ENCODE measurements at places on chromosomes 2 and 18.

GRCh38 chr18:51383711-51384110 is 186.2 kb upstream of the MEX3C start:
- DNase-seq: no peak

DNA sequence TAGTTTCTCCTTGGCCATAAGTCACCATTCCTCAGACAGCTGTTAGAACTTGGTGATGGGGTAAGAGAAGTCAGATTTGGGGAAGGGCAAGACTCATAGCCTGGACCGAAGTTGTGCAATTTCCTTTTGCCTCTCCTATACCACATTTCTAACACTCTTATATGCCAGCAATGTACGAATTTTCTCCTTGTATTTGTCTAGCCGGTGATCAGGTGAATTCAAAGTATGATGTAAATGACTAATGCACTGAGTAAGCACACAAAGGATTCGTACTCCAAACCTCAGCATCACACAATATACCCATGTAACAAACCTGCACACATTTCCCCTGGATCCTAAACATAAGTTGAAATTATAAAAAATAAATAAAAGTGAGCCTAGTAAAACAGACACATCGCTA is 1143.5 kb upstream of the CELF4 start:
- DNase-seq: no peak

DNA sequence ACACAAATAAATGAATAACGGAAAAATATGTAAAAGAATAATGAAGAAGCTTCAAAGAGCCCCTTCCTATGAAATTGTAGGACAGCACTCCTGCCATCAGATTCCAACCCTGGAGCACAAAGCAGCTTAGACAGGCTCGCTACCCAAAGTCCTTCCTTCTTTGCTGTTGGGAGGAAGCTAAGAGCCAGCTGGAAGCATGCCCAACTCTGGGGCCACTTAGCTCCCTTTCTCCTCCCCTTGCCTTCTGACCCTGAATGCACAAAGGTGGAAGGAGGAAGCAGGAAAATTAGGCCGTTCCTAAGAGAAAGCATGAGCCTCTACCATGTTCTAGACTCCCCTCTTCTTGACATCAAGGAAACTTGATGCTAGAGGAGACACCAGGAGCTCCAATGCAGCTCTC is 700.8 kb downstream of the RNF144A start:
- DNase-seq: no peak

GRCh38 chr18:46415532-46416252 is 241.3 kb downstream of the LOXHD1 start:
- DNase-seq: no peak

DNA sequence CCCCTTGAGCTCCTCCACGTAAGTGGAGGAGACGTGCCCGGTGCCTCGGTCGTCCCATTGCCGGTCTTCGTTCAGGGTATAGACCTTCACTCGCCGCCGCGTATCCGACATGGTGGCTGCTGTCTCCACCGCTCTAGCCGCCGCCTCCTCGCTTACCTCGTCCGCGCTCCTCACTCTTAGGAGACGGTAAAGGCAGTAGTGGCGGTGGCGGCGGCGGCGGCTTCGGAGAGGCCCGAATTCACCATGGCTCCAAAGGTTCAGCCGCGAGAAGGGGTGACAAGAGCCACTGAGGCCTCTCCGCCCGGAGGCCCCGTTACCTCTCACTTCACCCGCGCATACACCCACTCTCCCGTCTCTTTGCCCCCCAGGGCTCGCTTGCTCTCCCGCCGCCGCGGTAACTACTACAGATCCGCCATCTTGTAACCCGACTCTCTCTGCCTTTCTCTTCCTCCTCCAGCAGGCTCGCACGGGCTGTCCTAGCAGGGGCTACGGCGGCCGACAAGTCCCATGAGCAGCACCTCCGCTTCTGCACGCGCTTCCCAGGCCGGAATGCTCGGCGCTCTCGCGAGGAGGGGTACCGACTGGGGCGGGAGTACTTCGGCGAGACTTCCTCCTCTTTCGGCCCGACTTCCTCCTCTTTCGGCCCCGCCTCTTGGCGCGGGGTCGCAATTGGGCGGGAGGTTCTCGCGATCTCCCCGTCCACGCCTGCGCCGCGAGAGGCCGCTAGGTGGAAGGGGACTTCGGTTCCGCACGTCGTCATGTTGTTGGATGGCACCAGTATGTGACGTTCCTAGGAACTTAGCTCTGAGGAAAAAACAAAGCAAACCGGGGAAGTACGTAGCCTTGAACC is at the start of gene PPP4R3B:
TSS of gene PPP4R3B (minus strand) at position 448 of the 850 bp plus-strand sequence. CDS start at position 111, 337 bp downstream.
- DNase-seq: peak; percentile 100

DNA sequence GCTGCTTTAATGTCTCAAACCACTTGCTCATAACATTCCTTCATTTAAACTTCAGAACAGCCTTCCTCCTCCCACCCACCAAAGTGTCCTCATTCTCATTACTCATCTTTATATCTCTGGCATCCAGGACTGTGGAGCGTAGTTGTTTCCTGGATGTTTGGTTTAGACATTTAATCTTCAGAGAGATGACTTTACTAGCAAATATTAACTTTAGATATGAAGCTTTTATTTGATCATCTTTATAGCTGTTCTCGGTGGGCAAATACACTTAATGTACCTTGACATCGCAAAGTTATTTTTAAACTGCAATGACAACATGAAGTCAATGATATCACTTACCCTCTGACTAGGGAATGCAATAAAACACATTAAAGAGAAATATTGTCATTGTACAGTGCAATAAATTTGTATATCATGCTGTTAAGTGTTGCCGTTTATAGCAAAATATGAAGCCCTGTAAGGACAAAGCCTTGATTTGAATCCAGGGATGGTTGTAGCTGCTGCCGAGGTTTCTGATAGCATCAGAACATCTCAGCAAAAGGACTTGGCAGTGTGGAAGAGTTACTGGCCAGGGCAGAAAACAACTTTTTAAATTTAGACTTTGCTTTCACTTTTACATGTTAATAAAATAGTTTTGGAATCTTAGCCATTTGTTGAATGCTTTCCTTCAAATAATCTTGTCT is 4.6 kb upstream of the LAMA3 start:
- no peak for DNase-seq

DNA sequence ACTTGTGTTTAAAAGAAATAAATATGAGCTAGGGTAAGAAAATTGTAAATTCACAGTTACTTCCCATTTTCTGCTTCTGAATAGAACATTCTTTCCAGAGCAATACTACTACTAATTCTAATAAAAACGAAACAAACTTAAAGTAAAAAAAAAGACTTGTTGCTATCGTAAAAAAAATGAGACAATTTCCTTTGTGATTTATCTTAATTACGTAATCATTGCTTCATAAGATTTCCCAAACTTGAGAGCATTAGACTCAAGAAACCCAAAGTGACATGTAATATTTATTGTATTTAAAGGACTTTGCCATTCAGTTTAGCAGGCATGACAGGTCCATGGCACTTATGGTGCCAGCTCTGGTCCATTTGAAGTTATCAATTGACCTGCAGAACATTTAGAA is 153.8 kb downstream of the AQP4 start:
- DNase-seq: no peak

DNA sequence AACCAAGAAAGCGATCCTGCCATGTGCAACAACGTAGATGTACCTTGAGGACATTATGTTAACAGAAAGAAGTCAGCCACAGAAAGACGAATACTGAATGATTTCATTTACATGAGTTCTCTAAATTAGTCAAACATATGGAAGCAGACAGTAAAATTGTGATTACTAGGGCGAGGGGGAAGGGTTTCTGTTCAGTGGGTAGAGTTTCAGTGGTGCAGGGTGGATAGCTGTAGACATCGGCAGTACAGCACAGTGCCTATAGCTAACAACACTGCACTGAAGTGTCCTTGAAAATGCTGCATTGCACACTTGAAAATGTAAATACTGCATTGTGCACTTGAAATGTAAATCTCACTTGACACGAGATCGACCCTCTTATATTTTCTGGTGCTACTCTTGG is 275.3 kb downstream of the GALR1 start:
- DNase-seq: no peak

- no peak for DNase-seq
These were observed 110.6 kb upstream of the LMAN1 start for GRCh38 chr18:59469463-59470180.

- DNase-seq: peak; percentile 40
These were observed 13.6 kb upstream of the THADA start for GRCh38 chr2:43609290-43609918.

GRCh38 chr2:131417886-131418285 is 53.9 kb upstream of the RAB6D start:
- no peak for DNase-seq

DNA sequence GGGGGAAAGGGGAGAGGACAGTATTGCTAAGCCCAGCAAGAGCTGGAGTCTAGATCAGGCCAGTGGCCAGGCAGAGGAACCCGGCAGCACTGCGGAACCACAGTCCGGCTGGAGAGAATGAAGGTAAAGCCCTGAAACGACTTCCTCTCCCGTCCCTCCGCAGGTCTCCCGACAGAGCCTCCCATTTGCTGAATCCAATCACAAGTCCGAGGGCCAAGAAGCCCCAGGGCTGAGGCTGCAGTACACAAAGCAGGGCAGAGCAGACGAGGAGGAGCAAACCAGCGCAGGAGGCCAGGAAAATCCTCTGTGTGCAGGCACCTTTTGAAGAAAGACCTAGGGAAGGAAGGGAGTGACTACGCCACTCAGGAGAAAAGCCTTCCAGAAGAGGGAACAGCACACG is 104.4 kb downstream of the OSBPL1A start:
- DNase-seq: no peak

GRCh38 chr2:147250652-147251356 is 594.0 kb upstream of the ACVR2A start:
- DNase-seq: no peak

- no peak for DNase-seq
These were observed 14.9 kb upstream of the ITPRID2 start for GRCh38 chr2:181876614-181877063.

- DNase-seq: no peak
These were observed 83.2 kb downstream of the TCF4 start for GRCh38 chr18:55504808-55505207.

DNA sequence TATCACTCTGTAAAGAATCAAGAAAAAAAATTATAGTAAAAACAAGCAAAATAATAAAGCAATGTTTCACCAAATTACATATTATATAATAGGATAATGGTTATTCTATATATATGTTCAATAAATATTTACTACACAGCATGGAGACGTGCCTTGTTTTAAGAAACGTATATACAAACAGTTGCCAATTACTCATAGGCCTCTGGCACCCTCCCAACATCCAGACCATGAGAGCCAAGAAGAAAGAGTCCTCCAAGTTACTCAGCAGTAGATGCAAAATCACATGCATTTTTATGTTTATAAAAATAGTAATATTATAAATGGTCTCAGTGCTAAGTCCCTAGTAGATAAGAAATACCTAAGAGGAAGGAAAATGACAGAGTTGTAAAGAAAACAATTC is 64.8 kb downstream of the REV1 start:
- peak; percentile 35 for DNase-seq

- DNase-seq: no peak
These were observed 771.1 kb upstream of the ZEB2 start for GRCh38 chr2:145290986-145291385.

DNA sequence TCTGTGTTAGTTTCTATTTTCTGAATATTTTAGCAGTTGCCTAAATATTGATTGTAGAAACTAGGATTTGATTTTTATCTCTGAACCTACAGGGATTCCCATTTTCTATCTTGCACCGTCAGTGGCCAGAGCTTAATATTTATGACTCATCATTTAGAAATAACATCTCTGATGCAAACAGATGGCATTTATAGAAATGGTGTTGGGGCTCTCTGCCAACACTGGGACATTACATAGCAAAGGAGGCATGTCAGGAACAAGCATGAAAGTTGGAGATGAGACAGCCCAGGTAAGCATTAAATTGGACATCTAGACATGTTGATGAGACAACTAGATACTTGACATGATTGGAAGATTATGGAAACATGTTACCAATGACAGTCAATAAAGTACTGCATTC is 165.3 kb upstream of the SYT4 start:
- DNase-seq: no peak

DNA sequence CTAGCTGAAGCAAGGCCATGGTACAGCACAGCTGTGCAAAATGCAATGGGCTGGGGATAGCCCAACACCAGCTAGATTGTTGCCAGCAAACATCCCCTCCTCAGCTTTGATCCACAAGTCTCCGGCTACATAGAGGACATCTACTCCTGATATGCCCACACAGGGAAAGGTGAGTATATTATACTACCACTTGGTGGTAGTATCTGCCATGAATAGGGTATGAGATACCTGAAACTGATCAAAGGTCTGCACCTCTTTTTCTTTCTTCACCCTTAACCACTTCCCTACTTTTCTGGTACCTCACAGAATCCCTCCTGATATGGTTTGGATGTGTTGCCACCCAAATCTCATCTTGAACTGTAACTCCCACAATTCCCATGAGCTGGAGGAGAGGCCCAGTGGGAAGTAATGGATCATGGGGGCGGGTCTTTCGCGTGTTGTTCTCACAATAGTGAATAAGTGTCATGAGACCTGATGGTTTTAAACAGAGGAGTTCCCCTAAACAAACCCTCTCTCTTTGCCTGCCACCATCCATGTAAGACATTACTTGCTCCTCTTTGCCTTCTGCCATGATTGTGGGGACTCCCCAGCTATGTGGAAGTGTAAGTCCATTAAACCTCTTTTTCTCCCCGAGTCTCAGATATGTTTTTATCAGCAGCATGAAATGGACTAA is 279.6 kb downstream of the TXNL1 start:
- no peak for DNase-seq

DNA sequence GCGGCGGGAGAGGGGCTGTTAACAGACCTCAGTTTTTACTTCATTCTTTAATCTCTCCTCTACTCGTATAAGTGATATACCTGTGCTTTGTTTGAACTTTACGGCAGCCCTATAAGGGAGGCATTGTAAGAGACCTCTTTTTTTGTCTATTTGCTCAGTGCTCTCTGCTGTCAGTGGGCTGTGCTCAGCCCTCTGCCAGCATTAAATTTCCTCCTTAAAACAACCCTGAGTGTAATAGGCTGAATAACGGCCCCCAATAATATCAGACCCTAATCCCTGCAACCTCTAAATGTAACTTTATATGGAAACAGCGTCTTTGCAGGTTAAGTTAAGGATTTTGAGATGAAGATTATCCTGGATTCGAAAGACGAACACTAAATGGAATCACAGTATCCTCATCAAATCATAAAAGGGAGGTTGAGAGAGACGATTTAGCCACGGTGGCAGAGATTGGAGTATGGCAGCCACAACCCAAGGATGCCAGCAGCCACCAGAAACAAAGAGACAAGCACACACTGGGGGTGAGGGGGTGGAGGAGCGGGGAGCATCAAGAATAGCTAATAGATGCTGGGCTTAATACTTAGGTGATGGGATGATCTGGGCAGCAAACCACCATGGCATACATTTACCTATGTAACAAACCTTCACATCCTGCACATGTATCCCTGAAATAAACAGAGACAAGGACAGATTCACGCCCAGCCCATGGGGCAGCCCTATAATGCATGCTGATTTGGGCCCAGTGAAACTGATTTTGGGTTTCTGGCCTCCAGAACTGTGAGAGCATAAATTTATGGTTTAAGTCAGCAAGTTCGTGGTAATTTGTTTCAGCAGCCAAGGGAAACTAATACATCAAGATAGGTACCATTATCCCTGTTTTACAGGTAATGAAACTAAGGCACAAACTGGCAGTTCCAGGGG is 894 bp upstream of the FARSB start:
- DNase-seq: no peak

GRCh38 chr18:62447652-62448051 is 75.2 kb upstream of the ZCCHC2 start:
- no peak for DNase-seq

Measured in AG10803 (cell line).